ENCODE measurements at places on chromosomes 7 and 10.

- DNase-seq, result no peak
These were observed 33.3 kb downstream of the EPHB4 start for GRCh38 chr7:100793806-100794660.

GRCh38 chr7:2786607-2787116 lies 57.4 kb downstream of the GNA12 start:
- DNase-seq, result no peak

DNA sequence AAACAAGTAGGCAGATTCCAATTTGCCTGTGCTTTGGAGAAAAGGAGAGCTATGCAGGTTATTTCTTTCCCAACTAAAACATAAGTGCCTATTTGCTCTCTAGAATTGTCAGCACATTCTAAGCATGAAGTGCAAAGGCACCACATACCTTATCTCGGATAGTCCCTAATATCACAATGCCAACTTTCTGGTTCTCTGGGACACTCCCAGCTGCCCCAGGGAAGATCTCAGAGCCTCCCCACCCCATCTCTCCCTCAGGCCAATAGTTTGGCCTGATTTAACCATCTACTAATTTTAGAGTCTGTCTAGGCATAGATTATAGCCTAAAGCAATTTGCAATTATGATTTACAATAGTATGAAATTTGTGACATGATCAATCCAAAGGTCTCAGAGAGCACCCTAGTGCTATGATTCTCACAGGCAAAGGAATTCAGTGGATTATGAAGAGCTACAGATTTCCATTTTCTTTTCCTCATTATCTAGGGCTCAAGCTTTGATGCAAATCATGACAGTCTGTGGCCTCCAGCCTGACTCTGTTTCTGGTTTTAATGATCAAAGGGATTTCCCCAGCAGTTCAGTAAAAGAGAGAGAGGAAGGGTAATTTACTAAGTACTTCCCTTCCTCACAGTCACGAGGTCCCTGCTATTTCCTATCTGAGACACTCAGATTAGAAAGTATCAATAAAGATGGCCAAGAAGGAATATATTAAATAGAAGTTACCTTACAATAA lies 29.0 kb upstream of the IL6 start:
- DNase-seq, result no peak

DNA sequence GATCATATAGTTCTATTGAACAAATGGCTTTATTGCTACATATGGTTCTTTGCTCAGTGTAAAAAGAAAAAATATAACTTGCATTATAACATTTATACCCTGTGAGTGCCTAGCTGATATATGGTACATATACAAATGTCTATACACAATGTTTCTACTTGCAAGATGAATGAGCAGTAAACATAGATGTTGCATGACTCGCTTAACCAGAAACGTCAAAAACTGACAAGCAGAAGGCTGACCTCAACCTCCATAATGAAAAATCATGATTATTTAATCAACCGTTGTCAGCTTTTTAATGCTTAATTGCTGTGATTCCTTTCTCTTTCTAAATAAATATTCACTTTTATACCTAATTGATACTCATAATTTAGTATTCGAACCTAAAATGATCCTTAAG lies 183.3 kb downstream of the PTN start:
- no peak for DNase-seq

- DNase-seq, result no peak
These were observed 264.0 kb downstream of the ARL4A start for GRCh38 chr7:12951397-12951801.
